ENCODE measurements at places on chromosomes 13 and 19.

DNA sequence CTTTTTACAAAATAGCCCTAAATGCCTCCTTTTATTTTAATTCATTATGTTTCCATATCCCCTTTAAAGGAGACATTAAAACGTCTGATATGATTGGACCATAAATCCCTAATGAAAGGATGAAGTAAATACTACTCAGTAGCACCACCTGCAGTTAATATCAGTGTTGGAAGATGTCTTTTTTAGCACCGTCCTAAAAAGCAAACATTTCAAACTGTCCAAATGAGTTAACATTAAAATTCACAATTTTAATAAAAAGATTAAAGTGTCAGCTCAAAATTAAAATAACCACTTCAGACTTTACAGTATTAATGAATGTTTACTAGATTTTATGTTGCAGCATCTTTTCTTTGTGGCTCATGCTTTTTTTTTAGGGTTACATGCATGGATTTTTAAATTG, 12.3 kb downstream of the ZNF507 start:
- DNase-seq = no peak

- no peak for DNase-seq
Observed at GRCh38 chr13:37934339-37935191, 65.0 kb upstream of the TRPC4 start.

GRCh38 chr19:34482380-34483250, 1.1 kb downstream of the WTIP start:
- DNase-seq = no peak

DNA sequence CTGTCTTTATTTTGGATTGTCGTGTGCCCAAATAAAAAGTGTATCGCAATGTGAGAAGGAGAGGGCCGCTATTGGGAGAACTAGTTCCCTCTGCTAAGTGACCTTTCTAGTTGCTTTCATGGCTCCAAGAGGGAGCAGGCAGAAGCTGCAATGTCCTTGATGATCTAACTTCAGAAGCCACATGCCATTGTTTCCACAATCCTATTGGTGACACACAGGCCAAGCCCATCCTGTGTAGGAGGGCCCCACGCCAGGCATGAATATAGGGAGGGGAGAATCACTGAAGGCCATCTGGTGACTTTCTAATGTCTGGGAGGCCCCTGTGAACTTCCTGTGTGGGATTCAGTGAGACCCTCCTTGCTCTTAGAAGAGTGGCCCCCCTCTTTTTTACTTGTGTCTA, 47.8 kb upstream of the KPNA3 start:
- DNase-seq = no peak

DNA sequence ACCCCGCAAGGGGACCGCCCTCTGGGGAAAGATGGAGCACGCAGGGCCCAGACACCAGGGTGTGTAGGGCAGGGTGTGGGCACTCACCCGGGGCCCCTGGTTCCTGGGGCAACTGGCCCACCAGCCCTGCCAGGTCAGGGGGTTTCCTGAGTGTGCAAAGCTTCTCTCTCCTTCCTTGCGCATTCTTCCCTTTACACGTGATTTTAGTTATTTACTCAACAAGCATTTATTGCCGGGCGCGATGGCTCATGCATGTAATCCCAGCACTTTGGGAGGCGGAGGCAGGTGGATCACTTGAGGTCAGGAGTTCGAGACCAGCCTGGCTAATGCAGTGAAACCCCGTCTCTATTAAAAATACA, 20.4 kb downstream of the PRR36 start:
- no peak for DNase-seq

DNA sequence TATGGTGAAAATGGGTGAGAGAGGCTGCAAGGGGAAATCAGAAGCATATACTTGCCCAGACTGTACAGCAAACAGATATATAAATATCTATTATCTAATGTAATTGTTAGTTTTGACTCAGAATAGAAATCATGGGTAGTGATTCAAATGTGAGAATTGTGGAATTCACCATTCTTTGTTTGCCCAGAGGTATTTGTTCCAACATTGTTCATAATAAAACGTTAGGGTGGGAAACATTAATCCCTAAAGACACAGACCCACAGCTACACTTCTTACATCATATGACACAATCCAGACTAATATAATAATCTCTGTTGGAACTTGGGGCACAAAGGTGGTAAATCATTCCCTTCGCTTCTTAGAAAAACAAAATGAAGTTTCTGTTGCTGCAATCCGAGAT, 646.5 kb upstream of the SLITRK6 start:
- no peak for DNase-seq

GRCh38 chr13:45021250-45021649, 31.9 kb downstream of the GPALPP1 start:
- DNase-seq = no peak

- no peak for DNase-seq
Observed at GRCh38 chr19:17393914-17394313, at the start of gene CCDC194. Gene CCDC194 (minus strand): TSS chr19:17394196. CDS start chr19:17394158, 38 bp downstream.

GRCh38 chr19:43476606-43477005, 11.2 kb upstream of the LYPD3 start:
- DNase-seq = no peak

- peak; percentile 31 for DNase-seq
Observed at GRCh38 chr13:112768795-112769481, 79.1 kb downstream of the ATP11A start.

DNA sequence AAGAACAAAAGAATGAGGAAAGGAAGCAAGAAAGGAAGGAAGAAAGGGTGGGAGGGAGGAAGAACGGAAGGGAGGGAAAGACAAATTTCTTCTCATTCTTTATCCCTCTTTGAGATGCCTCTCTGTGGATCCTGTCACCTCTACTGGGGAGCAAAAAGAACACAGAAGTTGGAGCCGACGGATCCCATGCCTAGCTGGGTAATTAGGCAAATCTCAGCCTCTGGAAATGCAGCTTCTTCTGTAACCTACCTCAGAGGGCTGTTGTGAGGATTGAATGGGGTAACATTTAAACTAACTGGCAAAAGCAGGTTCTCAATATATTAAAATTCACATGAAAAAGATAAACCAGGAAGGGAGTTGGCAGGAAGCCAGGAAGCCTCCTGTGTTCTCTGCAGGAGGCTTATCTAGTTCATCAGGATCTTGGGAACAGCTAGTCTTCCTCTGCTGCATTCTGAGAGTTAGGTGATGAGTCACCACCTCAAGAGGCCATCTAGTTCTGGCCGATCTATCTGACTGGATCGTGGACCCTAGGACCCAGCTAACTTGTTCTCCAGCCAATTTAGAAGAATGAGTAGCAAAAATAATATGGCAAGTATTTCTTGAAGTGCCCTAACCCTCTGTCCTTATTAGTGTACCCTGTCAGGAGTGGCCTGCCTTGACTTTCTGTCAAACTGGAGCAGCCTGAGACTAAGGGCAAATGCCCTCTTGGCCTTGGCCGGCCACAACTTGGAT, 15.2 kb upstream of the CPB2 start:
- no peak for DNase-seq

DNA sequence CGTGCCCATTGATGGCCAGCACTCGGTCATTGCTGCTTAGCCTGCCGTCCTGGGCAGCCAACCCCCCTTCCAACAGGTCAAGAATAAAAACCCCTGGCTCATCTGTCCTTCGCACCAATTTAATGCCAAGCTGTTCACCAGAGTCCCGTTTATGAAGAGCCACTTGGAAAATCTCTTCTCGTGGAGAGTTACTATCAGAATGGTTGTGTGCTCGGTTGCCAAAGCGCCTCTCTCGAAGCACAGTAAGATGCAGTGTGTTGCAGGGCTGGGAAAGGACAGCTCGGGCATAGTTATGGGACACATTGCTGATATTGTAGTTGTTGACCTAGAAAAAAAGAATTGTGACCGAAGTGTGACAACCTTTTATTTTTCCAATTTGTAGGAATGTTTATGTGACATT, 57.9 kb downstream of the LNX2 start:
- DNase-seq = no peak

GRCh38 chr19:57815247-57816075, 748 bp upstream of the ZNF552 start:
- no peak for DNase-seq

- peak; percentile 22 for DNase-seq
Observed at GRCh38 chr19:10812902-10813404, 23.1 kb downstream of the TMED1 start.

DNA sequence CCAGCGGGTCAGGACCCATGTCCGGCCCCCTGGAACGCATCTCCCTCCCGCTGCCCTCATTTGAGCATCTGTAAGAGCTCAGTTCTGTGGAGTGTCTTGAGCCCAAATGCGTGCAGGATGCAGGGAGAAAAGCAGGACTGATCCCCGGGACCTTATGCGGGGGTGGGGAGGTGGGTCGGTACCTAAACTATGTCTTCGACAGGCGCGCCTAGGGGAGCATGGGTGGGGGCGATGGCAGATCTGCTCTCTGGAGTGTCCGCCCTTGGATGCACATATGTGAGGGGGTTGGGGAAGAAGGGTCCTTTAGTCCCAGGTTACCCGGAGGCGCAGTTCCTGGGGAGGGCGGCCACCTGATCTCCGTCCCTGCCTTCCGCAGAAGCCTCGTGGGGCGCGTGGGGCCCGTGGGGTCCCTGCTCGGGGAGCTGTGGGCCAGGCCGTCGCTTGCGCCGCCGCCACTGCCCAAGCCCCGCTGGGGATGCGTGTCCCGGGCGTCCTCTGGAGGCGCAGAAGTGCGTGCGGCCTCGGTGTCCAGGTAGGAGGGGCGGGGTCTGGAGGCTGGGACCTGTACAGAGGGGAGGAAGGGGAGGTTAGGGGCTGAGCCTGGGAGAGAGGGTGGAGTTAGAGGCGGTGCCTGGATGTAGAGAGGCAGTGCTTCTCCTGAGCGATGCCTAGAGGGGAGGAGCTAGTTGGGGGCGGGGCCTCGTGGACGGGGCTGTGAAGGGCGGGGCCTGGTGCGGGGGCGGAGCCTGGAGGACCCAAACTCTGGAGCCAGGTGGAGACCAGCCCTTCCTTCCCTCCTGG, 2.9 kb downstream of the CILP2 start:
- peak; percentile 38 for DNase-seq

DNA sequence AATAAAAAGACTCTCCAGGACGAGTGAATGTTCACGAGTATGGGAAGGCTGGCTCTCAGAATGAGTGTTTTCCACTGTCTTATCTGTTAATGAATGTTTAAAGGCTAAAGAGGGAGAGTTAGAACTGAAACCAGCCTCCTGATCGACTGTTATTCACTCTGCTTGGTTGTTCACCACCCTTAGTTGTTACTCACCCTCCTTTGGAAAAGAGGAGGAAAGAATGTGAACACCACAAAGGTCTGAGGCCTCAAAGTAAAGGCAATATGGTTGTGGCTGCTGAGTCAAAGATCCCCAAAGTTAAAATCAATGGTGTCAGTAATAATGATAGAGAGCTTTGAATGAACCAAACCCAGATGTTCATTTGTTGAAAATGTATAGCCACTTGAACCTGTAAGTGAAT, 1793.2 kb upstream of the PCDH20 start:
- DNase-seq = no peak

DNA sequence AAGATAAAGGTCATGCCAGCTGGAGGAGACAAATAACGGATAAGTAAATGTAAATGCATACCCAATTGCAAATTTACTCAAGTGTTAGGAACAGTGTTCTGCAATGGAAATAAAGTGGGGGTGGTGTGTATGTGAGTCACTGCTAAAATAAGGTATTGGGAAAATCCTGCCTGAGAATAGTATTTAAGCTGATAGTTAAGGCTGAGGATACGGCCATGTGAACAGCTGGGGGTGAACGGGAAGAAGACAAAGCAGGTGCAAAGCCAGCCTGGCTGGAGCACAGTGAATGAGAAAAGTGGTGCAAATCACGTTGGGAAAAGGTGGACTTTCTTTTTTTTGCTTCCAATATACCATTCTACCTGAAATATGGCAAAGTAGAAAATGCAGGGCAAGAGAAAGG, 242.4 kb upstream of the SLC10A2 start:
- DNase-seq = no peak

DNA sequence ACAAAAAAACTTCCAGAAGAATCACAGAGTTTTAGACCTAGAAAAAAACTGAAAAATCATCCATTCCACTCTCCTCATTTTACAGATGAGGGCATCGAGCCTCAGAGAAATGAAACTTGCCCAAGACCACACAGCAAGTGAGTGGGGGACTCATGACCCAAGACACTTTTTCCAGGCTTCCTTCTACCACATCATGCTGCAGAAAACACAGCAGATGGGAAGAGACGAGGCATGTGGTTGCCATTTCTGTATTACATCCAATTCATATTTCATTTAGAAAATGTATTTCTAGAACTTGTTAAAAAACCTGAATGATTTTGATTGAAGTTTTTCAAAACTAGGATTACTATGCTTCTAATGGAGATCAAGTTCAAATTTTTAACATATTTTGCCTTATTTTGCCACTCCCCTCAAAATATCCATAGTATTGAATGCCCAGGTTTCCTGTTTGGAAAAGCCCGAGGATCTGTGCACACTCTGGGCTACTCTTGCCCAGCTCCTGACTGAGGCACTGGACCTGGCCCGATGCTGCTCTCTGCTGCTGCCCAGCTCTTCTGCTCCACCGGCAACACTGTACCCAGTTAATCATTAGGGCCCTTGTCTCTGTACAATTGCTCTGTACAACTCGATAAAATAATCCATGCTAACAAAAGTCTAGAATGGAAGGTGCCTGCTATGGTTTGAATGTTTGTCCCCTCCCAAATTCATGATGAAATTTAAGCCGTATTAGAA, 157.4 kb downstream of the EFNB2 start:
- DNase-seq = no peak

DNA sequence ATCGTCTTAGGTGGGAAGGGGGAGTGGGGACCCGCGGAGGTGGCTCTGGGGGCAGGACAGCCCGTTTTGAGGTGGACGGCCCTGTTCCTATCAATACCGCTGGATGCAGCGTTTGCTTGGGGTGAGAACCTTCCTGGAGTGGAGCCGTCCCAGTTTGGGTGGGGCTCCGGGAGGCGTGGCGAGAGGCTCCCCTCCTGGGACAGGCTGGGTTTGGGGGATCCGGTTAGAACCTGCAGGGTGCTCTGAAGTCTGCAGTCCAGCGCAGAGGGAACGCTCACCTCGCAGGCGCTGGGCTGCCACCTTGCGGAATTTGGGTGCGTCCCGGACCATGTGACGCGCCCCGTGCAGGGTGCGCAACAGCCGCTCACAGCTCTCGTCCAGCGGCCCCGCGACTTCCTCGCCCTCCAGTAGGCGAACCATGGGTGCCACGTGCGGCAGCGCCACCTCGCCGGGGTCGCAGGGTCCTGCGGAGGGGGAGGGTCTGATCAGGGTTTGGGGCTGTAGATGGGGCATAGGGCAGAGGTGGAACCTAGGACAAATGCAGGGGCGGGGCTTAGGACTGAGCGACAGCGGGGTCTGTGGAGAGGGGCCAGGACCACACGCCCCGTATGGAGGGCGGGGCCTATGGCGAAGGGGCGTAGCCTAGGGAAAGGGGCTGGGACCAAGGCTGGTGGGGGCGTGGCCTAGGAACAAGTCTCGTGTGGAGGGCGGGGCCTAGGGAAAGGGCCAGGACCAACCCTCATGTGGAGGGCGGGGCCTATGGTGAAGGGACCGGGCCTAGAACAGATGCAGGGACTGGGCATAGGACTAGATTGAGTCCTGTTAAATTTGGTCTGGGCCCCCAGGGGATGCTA, 13.8 kb downstream of the SH2D3A start:
- DNase-seq = peak; percentile 74

- no peak for DNase-seq
Observed at GRCh38 chr13:30593001-30593400, 24.7 kb upstream of the USPL1 start.

GRCh38 chr19:46536391-46536790, 40.7 kb upstream of the PNMA8B start:
- no peak for DNase-seq

- DNase-seq = no peak
Observed at GRCh38 chr13:111437417-111437816, 117.0 kb downstream of the TEX29 start.

- DNase-seq = no peak
Observed at GRCh38 chr13:27177852-27178251, 6.2 kb upstream of the USP12 start.

GRCh38 chr13:43698758-43699157, 88.0 kb downstream of the ENOX1 start:
- no peak for DNase-seq

GRCh38 chr13:114065141-114065925, 67.1 kb downstream of the RASA3 start:
- peak; percentile 45 for DNase-seq

All from central memory CD8-positive, alpha-beta T cell (primary cell).